Activated CD4-positive, alpha-beta memory T cell treated with anti-CD3 and anti-CD28 coated beads for 36 hours (primary cell): ENCODE measurements at places on chromosomes 7 and 10. TPM values are rescaled to one million over a fixed set of nuclear protein-coding genes. Genes with fewer than 3 reads are reported as not detected.
A peak's percentile ranks its signal among the peaks of the same experiment; 100 is the strongest.

MYL10 gene
- total RNA-seq = not detected

FGL2 gene
- total RNA-seq = 0.65 TPM

NUTM2A gene
- total RNA-seq = 0.17 TPM

NCF1 gene
- 0.73 TPM for total RNA-seq

PAOX gene
- total RNA-seq = 9.6 TPM

DNA sequence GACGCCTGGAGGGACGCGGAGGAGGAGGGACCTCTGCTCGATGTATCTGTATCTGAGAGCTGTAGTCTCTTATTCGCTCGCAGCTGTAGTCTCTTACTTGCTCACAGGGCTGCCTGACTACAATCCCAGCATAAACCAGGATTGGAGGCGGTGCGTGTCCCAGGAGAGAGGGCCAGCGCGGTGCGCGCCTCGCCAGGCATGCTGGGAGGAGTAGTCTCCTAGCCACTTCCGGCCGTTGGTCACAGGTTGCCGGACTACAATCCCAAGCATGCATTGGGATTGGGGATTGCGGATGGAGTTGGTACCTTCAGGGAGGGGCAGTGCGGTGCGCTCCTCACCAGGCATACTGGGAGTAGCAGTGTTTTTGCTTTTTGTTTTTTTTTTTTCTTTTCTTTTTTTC lies 421.7 kb upstream of the NUPR2 start:
- no peak overlapping the region for H3K4me3 ChIP-seq
- H3K27me3 ChIP-seq = no peaks in the 10 kb centered on the region
- no peak overlapping the region for H3K27ac ChIP-seq
- no peak for DNase-seq
- H3K36me3 ChIP-seq = no peaks in the 10 kb centered on the region

DNA sequence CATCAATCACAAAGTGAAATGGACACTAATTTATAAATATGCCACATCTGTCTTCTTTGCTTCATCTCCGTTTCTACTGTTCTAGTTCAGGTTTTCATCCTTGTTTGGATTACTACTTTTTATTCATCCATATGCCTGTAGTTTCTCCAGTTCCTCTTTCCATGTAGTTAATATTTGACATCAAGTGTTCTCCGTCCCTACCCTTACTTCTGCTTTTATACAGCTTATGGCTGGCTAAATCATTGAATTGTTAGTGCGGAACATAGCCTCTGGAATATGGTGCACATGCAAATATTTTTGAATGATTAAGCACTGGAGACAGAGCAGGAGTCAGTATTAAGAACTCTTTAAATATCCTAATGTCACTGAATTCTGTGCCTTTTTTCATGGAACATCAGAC lies 230.0 kb upstream of the PPP1R3A start:
- no peaks in the 10 kb centered on the region for H3K4me1 ChIP-seq
- no peak overlapping the region for H3K27ac ChIP-seq
- no peaks in the 10 kb centered on the region for H3K36me3 ChIP-seq
- DNase-seq = no peak

DNA sequence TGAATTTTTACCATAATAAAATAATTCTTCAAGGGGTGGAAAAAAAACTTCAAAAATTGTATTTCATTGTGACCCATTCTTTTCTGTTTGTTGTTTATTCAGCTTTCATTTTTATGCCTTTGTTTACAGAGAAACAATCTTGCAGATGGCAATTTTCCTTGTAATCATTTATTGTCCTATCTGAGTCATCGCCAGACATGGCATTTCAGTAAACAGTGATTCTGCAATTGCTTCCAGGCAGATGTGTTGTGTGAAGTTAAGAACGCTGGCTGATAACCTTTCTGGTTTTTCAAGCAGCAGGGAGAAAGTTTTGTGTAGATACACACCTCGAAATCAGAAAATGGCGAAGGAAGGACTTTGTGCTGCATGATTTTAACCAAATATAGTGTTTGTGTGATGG lies 80.7 kb upstream of the RPA3 start:
- H3K4me3 ChIP-seq = no peak overlapping the region
- H3K27me3 ChIP-seq = no peaks in the 10 kb centered on the region
- no peak for DNase-seq
- peaks cover 2% of the 10 kb centered on the region for H3K4me1 ChIP-seq

GRCh38 chr7:80403686-80404241 lies 108.1 kb downstream of the GNAT3 start:
- DNase-seq = no peak
- no peaks in the 10 kb centered on the region for H3K27me3 ChIP-seq
- no peaks in the 10 kb centered on the region for H3K36me3 ChIP-seq

- no peak for DNase-seq
- no peak overlapping the region for H3K27ac ChIP-seq
- H3K4me1 ChIP-seq = no peaks in the 10 kb centered on the region
- H3K27me3 ChIP-seq = peaks cover 28% of the 10 kb centered on the region
- H3K36me3 ChIP-seq = no peaks in the 10 kb centered on the region
Measured at GRCh38 chr10:97943294-97943693, 87.1 kb downstream of the CRTAC1 start.

DNA sequence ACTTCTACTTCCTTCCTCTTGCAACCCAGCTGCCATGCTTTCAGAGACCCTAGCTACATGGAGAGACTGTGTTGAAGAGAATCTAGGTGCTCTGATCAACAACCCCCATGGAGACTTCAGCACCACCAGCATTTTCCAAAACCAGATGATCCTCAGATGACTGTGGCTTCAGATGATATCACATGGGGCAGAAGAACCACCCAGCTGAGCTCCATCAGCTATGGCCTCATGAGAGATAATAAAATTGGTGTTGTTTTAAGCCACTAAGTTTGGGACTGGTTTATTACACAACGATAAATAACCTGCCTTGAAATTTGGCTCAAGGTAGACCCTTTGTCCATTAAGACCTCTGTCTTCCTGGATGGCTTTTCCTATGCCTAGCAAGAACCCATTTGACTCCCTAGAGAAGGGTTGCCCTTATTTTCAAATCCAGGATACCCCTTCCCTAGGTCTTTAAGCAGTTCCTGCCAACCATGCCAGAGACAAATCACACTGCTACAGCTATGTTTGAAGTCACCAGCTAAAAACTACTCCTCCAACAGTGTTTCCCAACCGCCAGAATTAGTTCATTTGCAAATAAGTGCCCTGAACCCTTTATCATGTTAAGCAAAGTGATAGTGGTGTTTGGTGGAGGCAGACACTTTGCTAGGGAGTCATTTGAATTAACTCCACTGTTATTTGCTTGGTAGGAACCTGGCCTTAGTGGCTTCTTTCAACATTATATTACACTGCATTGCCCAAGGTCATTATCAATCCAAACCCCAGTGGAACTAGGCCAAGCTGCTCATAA lies 136.9 kb upstream of the PALS2 start:
- H3K27me3 ChIP-seq = no peaks in the 10 kb centered on the region
- H3K27ac ChIP-seq = no peak overlapping the region
- no peak for DNase-seq
- peaks cover 5% of the 10 kb centered on the region for H3K4me1 ChIP-seq
- no peak overlapping the region for H3K4me3 ChIP-seq

GRCh38 chr10:70162892-70163201 lies 7.5 kb downstream of the SAR1A start:
- peak; percentile 82 for DNase-seq
- H3K27ac ChIP-seq = peak overlapping the region; percentile 93
- peaks cover 47% of the 10 kb centered on the region for H3K36me3 ChIP-seq

- no peaks in the 10 kb centered on the region for H3K4me1 ChIP-seq
- no peak overlapping the region for H3K4me3 ChIP-seq
- peaks cover 18% of the 10 kb centered on the region for H3K27me3 ChIP-seq
- H3K27ac ChIP-seq = no peak overlapping the region
- no peak for DNase-seq
- H3K36me3 ChIP-seq = no peaks in the 10 kb centered on the region
Measured at GRCh38 chr7:22542254-22542653, 42.3 kb upstream of the STEAP1B start.

DNA sequence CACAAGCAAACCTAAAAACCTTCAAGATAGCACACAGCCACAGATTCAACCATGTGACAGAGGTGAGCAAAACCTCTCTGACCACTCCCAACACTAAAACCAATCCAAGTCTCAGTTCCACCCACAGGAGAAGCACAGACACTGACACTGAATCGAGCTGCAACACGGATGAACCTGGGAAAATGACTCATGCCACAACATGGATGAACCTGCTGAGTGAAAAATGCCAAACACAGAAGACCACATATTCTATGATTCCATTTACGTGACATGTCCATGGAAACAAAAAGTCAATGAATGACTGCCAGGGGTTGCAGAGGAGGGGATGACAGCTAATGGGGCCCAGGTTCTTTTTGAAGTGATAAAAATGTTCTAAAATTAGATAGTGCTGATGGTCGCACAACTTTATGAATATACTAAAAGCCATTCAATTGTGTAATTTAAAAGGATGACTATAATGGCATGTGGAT lies 22.0 kb downstream of the CYTH3 start:
- H3K4me3 ChIP-seq = no peak overlapping the region
- peak; percentile 71 for DNase-seq
- no peaks in the 10 kb centered on the region for H3K36me3 ChIP-seq

- H3K4me1 ChIP-seq = peaks cover 11% of the 10 kb centered on the region
- DNase-seq = peak; percentile 62
- H3K36me3 ChIP-seq = no peaks in the 10 kb centered on the region
- no peak overlapping the region for H3K4me3 ChIP-seq
- no peak overlapping the region for H3K27ac ChIP-seq
Measured at GRCh38 chr10:69801094-69801433, 642 bp upstream of the COL13A1 start.

DNA sequence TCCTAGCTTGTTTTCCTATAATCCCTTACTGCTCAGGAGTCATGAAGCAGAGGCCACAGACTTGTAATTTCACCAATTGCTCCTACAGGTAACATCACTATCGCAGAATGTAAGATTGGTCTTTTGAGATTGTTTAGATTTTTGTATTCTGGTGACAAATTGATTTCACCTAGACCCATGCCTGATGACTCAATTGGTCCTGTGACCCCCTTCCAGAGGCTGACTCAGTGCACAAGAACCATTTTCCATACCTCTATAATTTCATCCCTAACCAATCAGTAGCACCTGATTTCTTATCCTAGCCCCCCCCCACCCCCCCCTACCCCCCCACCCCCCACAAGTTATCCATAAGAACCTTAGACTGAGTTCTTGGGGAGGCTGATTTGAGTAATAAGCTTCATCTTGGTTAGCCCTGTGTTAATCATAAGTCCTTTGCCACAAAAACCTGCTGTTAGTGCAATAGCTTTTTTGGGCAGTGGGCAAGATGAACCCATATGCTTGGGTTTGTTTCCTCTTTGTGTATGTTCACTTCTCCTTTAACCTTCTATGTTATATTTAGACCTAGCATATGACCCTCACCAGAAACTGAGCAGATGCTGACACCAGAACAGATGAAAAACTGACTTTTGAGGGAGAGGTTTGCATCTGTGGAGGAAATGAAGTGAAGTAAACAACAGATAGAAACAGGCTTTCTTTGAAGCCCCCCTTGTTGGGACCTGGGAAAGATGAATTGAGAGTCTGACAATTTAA lies 187.1 kb downstream of the KIF20B start:
- H3K27ac ChIP-seq = no peak overlapping the region
- no peak overlapping the region for H3K4me3 ChIP-seq
- no peak for DNase-seq
- H3K27me3 ChIP-seq = peaks cover 15% of the 10 kb centered on the region
- H3K36me3 ChIP-seq = no peaks in the 10 kb centered on the region

GRCh38 chr7:2750004-2750407 lies 62.0 kb downstream of the AMZ1 start:
- H3K36me3 ChIP-seq = peaks cover 7% of the 10 kb centered on the region
- H3K4me1 ChIP-seq = no peaks in the 10 kb centered on the region
- H3K4me3 ChIP-seq = no peak overlapping the region
- peak; percentile 4 for DNase-seq

DNA sequence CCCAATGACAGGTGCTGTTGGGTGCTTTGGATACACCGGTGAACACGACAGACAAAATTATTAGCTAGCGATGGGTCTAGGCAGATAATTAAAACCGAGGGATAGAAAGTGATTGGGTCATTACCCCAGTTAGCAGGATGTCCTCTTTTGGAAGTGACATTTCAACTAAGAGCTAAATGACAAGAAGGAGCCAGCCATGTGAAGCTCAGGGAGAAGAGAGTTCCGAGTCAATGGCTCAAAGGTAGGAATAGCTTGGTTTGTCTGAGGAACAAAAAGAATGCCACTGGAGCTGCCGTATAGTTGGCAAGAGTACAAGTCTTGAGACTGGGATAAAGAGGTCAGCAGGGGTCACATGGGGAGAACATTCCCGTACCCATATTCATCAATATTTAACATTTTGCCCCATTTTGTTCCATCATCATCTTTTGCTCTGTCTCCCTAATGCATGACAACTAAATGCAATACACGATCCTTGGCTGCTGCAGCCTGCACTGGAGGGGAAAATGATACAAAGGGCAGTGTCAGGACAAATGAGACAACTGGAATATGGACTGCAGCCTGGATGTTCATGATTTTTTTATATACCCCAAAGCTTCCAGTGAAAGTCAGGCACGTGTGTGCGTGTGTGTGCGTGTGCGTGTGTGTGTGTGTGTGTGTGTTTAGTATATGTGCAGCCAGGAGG lies 115.7 kb downstream of the ICA1 start:
- H3K36me3 ChIP-seq = no peaks in the 10 kb centered on the region
- H3K27ac ChIP-seq = no peak overlapping the region
- H3K27me3 ChIP-seq = no peaks in the 10 kb centered on the region
- H3K4me3 ChIP-seq = no peak overlapping the region

DNA sequence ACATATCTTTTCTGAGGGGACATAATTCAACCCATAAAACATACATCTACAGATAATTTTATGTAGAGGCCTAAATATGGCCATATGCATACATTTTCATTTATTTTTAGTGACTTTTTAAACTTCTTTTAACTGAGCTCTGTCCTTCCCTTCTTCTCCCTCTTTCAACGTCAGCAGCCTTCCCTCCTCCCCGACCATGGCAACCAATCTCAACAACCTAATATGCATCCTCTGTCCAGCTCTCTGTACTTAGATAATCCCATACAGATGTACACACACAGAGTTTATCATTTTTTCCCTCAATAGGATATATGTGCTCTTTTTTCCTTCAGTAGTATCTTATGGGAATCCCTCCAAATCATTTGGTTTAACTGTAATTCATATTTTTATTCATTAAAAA lies 94.3 kb downstream of the CCDC71L start:
- peaks cover 19% of the 10 kb centered on the region for H3K4me1 ChIP-seq
- H3K4me3 ChIP-seq = no peak overlapping the region
- H3K27me3 ChIP-seq = peaks cover 1% of the 10 kb centered on the region
- H3K36me3 ChIP-seq = peaks cover 2% of the 10 kb centered on the region

GRCh38 chr10:119521443-119522204 lies 20.9 kb downstream of the RGS10 start:
- H3K36me3 ChIP-seq = peaks cover 40% of the 10 kb centered on the region
- H3K4me3 ChIP-seq = no peak overlapping the region
- DNase-seq = no peak
- no peaks in the 10 kb centered on the region for H3K27me3 ChIP-seq
- H3K27ac ChIP-seq = peak overlapping the region; percentile 56
- peaks cover 59% of the 10 kb centered on the region for H3K4me1 ChIP-seq
